Stimulated activated CD4-positive, alpha-beta T cell treated with anti-CD3 and anti-CD28 coated beads, Interleukin-4, amount 100 ng/mL, for 1 hour (primary cell): ENCODE measurements at places on chromosomes 4 and X.

- no peak for DNase-seq
Observed at GRCh38 chrX:45912316-45912715, 632.9 kb downstream of the ZNF674 start.

DNA sequence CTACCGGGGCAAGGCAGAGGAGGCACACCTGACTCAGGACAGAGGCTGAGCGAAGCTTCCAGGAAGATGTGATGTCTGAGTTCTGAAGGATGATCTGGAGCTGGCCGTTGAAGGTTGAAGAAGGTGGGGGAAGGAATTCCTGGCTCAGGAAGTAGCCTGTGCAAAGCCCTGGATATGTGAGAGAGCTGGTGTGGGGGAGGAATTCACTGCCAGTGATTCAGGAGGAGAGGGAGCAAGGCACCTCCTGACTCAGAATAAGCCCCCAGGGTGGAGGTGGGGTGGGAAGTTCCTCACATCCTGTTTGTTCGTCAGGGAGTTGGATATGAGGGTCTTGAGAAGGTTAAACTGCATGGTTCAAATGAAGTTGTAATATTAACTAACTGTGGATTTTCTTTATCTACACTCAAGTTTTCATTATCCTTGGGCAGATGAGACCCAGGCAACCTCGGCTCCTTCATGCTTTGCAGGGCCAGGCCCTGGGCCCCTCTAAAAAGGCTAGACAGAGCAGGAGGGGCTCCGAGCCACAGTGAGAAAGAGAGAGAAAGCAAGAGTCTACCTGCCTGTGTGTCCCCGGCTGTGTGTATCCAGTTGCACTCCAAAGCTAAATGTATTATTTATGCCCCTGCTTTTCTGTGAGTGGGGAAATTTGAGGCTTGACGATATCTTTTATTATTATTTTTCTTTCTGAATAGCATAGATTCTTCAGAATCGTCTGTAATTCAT, 7.1 kb downstream of the NHSL2 start:
- DNase-seq, result no peak

DNA sequence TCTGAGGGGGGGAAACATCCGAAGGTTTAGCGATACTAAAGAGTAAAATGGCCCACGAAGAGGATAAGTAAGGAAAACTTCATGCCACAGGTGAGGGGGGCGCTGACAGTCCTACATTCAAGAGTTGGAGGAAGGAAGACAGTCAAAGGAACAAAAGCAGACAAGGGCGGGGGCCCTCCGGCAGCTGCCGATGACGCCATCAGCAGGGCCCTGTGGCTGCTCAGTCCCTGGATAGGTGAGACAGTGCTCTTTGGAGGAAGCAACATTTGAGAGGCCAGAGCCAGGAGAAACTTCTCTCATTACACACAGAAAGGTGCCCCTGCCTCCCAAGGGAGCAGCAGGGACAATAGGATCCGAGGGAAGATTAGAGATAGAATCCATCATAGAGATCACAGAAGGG, 41.5 kb downstream of the RAB40AL start:
- no peak for DNase-seq

GRCh38 chrX:65994519-65995506, 45.1 kb downstream of the VSIG4 start:
- DNase-seq, result no peak

DNA sequence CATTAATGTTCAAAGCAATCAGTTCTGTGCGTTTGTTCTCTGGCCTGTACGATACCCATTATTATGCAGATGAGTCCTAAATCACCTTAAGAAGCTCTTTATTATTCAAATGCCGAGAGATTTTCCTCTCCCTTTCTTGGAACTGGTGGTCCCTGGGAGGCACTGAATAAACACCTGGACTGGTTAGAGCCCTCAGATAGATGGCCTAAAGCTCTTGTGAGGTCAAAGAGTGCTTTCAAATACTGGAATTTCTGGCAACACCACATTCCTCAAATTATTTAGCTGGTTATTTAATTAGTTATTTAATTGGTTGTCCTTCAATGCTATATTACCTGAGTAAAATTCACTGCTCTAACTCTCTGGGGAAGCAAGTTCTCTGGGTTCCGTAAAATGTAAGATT, 3.0 kb downstream of the ARHGEF38 start:
- DNase-seq, result no peak

- no peak for DNase-seq
Observed at GRCh38 chr4:132710971-132711370, 438.1 kb upstream of the PCDH10 start.
